T-cell (primary cell): ENCODE measurements at places on chromosomes 5 and 9.

DNA sequence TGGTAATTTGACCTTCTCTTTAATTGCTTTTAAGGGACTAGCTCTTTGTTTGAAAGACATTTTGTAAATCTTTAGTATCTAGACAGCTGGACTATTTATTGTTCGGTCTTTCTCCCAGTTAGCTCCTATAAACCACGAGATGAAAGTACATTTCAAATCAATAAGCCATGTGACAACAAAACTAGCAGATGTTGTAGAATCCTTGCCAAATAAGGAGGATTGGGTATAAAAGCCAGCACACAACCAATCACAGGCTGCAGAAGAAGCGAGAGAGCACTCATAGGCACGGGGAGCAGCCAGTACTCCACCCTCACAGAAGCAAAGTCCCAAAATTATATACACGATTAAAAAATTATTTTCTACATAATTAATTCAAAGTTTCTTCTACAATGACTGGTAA lies 8.1 kb upstream of the OMD start:
- no peak for DNase-seq

GRCh38 chr5:112554101-112554977 lies 135.3 kb upstream of the EPB41L4A start:
- no peak for DNase-seq

DNA sequence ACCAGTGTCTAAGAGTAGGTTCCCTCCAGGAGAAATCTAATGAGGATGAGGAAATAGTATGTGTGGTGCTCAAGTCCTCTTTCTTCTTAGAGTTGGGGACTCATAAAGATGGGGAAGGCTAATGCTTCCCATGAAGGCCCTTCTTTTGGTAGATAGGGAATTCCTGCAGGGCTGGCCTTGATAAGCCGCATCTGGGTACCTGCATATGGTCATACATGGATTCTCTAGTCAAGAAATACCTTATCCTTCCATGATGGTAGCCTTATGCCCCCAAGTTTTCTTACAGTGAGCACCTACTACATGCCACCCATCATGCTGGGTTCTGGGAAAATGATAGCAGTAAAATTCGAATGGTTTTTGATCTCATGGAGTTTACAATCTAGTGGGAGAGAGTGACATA lies 382.6 kb downstream of the KDM4C start:
- no peak for DNase-seq

DNA sequence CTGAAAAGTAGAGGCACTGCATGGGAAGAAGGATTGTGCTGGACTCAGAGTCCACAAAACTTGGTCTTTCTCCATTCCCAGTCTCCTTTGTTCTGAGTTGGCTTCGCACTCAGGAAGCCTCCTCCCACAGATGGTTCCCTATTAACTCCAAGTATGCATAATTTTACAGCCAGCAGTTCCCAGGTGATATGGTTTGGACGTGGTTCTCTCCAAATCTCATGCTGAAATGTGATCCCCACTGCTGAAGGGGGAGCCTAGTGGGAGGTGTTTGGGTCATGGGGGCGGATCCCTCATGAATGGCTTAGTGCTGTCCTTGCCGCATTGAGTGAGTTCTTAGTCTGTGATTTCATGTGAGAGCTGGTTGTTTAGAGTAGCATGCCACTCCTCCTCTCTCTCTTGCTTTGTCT lies 86.6 kb downstream of the FEM1C start:
- no peak for DNase-seq

- no peak for DNase-seq
Measured at GRCh38 chr9:8071445-8071798, 271.8 kb upstream of the DMAC1 start.

DNA sequence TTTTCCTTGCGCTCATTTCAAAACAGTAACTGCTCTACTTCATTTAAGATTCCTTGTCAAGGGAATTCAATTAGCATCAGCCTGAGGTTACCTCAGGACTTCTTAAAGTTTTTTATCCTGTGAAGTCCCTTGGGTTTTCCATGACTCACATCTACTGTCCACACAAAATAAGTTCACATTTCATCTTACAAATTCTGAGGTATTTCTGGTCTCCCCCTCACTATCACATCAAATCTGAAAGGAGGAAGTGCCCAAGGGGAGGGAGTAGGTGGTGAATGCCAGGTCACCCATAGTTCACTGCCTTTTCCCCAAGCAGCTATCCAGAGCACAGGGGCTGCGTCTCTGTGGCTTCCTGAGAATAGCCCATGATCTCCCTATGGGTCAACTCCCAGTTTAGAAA lies 227.1 kb upstream of the NREP start:
- DNase-seq, result no peak

DNA sequence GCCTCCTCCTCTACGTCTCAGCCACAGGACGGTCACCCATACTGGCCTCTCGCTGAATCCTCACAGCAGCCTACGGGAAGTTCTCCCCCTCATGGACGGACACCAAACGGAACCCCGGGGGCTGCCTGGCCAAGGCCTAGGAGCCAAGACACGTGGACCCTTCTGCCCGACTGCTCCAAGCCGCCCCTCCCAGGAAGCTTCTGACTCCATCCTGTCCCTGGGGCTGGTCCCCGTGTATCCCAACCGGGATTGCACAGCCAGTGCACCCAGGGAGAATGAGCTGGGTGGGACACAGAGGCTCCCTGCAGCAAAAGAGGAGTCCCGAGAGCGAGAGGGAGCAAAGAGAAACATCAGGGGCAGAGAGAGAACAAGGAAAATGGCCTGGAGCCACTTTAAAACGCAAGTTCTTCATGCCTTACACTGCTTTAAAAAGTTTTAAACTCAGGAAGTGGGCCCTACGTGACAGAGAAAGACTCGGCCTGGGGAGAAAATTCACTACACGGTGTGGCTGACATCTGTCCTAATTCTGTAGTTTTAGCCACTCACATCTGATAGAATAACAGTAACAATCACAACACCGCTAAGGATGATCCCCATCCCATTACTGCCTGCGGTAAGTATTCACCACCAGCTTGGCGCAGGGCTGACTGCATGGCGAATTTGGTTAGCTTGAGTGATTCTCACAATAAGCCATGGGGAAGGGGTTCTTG lies 3.0 kb downstream of the FAM78A start:
- DNase-seq, result no peak

DNA sequence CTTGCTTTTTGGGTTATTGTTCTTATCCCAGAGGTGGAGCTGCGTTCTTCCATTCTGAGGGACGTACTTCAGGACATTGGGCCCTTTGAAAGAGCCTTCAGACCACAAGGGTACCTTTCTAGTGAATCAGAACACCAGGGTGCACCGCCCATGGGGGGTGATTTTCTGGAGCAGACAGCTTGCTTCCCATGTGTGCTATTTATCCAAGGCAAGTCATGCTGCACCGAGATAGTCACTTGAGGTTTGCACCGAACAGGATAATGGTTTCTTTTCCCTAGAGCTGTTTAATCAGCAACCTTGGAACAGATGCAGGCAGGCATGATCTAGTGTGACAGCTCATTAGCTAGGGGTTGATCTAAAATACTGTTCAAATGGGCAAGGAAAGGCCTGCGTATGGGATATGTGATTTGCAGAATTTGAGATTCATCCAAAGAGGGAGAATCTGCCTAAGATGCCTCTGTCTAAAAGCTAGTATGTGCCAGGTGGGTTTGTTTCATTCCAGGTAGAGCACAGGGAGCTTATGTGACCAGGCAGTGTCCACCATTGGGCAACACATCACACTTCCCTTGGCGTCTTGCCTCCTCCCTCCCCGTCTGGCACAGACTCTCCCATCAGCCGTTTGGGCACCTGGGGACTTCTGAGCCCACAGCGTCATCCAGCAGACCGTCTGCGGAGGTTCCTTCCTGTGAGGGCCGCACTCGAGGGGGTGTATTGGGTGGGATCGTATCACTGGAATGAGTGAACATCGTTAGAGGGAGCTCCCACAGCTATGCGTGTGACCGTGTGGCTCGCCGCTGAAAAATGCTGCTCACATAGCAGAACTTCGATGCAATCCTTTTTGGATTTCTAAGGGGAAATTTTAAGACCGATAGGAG lies 23.0 kb downstream of the ABL1 start:
- DNase-seq, result no peak
